Activated CD8-positive, alpha-beta memory T cell treated with anti-CD3 and anti-CD28 coated beads for 1 hour (primary cell): ENCODE measurements at places on chromosomes 2 and 18.

GRCh38 chr2:235679471-235679870, 185.6 kb downstream of the AGAP1 start:
- DNase-seq, result no peak

DNA sequence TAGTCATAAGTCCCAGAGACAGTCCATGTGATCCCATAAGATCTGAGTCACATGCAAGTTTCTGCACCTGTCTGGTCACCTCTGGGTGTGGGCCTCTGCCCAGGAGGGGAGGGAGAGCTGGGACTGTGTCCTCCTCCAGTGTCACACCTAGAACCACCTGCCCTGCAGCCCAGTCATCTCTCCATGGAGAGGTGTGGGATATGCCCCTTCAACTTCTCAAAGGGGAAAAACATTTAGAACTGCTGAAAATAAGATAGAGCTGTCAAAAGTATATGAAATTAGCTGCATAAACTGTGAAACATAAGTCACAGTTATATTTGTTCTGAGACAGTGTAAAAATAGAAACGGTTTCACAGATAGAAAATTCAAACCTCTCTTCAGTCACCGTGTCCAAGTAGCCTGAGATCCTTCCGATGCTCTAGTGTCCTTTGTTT, 55.4 kb downstream of the NGEF start:
- no peak for DNase-seq

- DNase-seq, result no peak
These were observed 77.8 kb downstream of the MYO1B start for GRCh38 chr2:191322828-191323506.

- no peak for DNase-seq
These were observed 36.9 kb downstream of the EHD3 start for GRCh38 chr2:31270822-31271231.

GRCh38 chr2:193885419-193885818, 1690.7 kb upstream of the TMEFF2 start:
- DNase-seq, result no peak

GRCh38 chr18:25103468-25104155, 248.4 kb downstream of the ZNF521 start:
- DNase-seq, result no peak

DNA sequence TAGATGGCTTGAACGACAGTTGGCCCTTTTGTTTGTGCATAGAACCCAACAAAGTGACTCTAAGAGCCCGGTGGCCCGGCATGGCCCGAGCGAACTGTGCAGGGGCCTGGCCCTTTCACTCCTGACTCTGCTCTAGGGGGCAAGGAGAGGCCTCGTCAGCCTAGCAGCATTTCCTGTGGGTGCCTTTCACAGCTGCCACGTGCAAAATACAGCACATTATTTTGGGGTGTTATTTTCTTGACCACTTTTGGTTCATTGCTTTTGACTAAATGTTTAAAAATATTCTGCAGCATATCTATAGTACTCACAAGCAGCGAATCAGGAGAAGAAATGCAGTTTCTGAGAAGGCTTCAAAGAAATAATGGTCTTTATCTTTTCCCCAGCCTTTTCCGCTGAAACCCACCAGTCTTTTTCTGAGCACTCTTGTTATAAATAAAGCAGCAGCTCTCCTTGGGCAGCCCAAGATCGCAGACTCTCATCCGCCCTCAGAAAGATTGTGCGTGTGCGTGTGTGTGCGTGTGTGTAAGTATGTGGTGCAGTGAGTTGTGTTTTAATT, 31.3 kb downstream of the DGKD start:
- DNase-seq, result peak; percentile 26

- no peak for DNase-seq
These were observed 63.9 kb upstream of the STPG4 start for GRCh38 chr2:47218899-47219525.
